Activated CD4-positive, alpha-beta memory T cell treated with anti-CD3 and anti-CD28 coated beads for 36 hours (primary cell): ENCODE measurements at places on chromosomes 5 and 9. TPM values are rescaled to one million over a fixed set of nuclear protein-coding genes. Genes with fewer than 3 reads are reported as not detected.

DNA sequence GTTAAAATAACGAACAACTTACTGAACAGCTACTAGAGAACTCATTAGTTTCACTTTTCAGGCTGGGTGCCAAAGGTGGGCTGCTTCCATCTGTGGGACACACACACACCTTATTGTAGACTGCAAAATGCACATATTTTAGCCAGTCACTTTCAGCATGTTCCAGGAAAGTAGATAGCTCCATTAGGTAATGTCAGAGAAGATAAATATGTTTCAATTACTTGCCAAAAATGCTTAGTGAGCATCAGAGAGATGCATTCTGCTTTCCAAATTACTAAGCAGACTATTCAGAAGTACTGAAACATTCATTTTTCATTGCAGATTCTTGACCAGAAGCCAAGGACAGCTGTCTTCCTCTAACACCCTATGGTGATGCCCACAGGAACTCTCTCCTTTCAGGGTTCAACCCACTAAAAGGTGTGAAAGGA is 56.2 kb upstream of the APC start:
- no peak for DNase-seq

The PWWP2A gene
- total RNA-seq, result 17.4 TPM

The PCDHA9 gene
- not detected for total RNA-seq

- no peak for DNase-seq
These were observed 79.1 kb upstream of the IER5L start for GRCh38 chr9:129256959-129257713.

GRCh38 chr9:76373173-76373783 is 20.9 kb downstream of the RFK start:
- DNase-seq, result no peak

DNA sequence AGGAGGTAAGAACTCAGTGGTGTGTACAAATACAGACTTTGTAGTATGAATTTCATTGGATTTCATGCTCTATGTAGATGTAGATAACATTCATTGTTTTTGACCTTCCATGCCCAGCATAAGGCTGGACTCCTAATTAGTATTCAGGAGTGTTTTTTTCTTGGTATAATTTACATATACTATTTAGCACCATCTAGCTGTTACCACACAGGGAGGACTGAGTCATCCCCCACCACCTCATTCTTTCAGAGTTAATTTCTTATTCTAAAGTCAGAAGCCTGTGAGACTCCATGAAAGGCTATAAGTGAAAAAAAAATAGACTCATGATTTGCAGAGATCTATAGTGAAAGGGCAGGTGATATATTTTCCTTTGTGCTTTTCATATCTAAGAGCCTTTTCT is 555.0 kb downstream of the PRR16 start:
- no peak for DNase-seq

DNA sequence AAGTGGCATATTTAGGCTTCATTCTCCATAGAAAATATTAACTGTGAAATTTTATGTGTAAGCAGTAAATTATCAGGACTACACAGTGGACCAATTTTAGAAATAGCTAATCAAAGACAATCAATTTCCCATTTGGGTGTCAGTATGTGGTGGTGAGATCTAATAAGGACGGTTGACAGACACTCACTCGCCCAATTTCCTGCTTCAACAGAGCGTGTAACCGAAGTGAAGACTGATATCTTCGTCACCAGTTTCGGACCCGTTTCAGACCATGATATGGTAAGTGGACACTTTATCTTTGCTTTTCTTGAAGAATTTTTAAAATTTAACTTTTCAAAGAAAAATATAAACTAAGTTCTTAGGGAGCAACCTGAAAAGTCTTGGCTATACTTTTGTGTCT is 17.6 kb downstream of the GABRA1 start:
- DNase-seq, result no peak
